ENCODE measurements at places on chromosomes 5 and 9.

DNA sequence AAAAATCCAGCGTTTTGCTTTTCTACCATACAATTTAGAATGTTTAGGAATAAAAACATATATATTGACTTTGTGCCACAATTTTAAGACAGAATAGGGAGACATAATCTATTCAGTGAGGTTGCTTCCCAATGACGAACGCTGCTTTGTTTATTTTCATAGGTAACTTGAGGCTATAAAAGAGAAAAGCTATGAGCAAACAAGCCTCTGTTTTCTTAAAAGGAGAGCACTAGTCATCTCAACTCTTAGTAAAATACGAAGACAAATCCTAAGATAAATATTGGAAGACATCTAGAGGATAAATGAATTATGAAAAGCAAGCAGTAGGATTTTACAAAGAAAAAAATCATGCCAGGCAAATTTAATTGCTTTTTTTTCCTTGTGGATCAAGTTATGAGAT, 363.6 kb downstream of the ANXA1 start:
- DNase-seq, result no peak

- DNase-seq, result no peak
These were observed 12.5 kb downstream of the UCK1 start for GRCh38 chr9:131518553-131518952.

DNA sequence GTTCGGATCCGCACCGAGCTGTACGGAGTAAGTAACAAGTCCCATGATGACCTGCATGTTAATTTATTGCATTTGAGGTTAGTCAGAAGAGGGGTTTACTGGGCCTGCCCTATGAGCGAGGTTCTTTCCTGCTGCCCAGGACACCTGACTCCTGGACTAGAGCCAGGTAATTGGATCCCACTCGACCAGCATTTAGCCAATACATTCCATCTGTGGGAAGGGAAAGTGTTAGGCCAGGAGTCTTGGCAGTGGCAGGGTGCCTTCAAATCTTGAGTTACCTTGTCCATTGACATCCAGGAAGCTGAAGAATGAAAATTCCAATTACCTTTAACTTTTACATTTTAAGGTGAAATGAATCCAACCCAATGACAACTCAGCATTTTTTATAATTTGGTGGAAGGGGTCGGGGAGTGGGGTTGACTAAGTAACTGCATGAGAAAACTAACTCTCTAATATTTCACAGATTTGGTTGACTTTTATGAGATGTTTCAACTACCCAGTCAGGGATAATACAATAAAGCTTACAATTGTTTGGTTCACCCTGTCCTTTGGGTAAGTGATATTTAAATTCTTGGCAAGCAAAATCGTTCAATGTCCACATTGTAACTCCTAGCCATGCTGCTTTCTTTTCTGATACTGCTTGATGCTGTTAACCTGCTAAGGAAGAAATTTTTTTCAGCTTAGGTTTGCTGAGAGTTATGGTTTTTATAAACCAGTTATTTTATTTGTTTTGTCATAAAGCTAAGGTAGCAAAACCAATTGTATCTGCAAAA, 111.6 kb upstream of the IQGAP2 start:
- no peak for DNase-seq

GRCh38 chr5:107557051-107557658, 113.6 kb downstream of the EFNA5 start:
- DNase-seq, result no peak

GRCh38 chr9:37911271-37911681, 7.3 kb upstream of the SLC25A51 start:
- DNase-seq, result no peak

DNA sequence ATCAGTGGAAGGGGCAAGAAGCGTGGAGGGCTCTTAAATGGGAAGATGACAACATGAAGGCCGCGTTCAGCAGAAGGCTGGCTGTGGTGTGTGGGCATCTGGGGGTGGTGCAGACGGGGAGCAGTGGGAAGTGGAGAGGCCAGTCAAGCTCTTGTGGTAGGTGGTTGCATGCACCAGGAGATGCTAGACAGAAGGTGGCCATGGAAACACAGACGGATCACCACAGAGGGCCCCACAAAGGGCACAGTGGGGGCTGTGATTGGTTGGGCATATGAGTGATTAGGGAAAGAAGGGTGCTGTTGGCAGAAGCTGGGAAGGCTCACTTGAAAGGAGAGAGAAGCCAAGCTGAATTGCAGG, 14.7 kb downstream of the MTMR12 start:
- no peak for DNase-seq
